ENCODE measurements at places on chromosomes 3 and 15.

DNA sequence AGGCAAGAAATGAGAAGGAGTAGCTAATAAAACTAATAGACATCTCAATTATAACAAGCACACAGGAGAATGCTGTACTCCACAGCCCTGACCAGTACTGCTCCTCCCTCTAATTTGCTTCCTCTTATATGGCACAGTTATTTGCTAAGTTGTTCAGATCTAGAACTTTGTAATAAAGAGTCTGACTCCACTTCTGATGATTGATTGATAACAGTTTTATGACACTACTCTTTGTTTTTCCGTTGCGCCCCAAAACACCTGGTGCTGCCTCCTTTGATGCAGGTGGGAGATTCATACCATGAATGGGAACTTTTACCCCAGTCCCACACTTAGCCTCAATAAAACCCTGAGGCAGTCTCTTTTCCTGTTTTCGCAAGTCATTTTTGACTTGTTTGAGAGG, 777.7 kb downstream of the GBE1 start:
- no peak overlapping the region for H3K4me3 ChIP-seq
- H3K4me1 ChIP-seq, result no peaks in the 10 kb centered on the region
- no peaks in the 10 kb centered on the region for H3K27me3 ChIP-seq
- no peaks in the 10 kb centered on the region for H3K36me3 ChIP-seq
- DNase-seq, result no peak
- no peak overlapping the region for H3K27ac ChIP-seq

- no peaks in the 10 kb centered on the region for H3K36me3 ChIP-seq
- H3K4me1 ChIP-seq, result no peaks in the 10 kb centered on the region
- no peak overlapping the region for H3K27ac ChIP-seq
- no peak overlapping the region for H3K4me3 ChIP-seq
- no peak for DNase-seq
Measured at GRCh38 chr15:59540654-59541053, 70.9 kb upstream of the GCNT3 start.

GRCh38 chr3:173708191-173708590, 310.6 kb downstream of the NLGN1 start:
- H3K4me1 ChIP-seq, result no peaks in the 10 kb centered on the region
- no peak overlapping the region for H3K4me3 ChIP-seq
- no peak for DNase-seq
- no peaks in the 10 kb centered on the region for H3K36me3 ChIP-seq

DNA sequence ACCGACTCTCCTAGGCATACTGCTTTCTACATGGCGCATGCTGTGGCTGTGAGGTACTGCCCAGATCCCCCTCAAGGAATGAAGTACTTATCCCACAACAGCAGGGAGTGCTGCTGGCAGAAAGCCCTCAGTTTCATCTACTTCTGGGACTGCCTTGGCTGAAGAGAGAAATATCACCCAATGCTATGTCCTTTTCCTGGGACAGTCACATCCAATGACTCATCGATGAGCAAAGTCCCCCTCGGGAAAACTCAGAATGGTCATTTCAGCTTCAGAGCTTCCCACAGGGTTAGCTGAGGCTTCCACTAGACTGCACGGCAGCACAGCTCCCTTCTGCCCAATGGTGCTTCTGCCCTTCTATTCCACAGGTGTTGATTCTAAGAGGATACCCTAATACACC, 3.6 kb upstream of the NMD3 start:
- no peak overlapping the region for H3K27ac ChIP-seq
- H3K4me1 ChIP-seq, result peaks cover 8% of the 10 kb centered on the region
- no peak for DNase-seq
- H3K27me3 ChIP-seq, result no peaks in the 10 kb centered on the region
- H3K36me3 ChIP-seq, result no peaks in the 10 kb centered on the region
- no peak overlapping the region for H3K4me3 ChIP-seq

DNA sequence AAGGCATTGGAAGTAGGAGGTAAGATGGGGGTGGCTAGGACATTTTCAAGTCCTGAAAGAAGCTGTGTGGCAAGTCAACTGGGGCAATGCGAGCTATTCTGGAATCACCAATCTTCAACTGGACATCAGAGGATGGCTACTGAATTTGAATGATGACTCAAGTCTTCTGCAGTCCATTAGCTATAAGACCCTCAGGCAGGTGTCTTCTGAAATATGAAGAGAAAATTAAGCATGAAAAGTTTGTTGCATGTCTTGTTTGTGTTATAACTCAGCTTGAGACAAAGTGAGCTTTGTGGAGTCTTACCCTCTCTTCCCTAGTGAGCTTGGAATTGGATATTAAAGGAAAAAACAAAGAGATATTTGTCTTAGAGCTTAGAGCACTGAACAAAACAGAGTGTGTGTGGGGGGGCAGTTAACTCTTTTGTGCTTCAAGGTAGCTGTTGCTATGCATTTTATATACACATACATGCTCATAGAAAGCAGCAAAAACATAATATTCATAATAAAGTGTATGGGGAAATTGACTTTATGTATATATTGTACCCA, 979.1 kb downstream of the MCTP2 start:
- H3K4me1 ChIP-seq, result no peaks in the 10 kb centered on the region
- H3K4me3 ChIP-seq, result no peak overlapping the region
- H3K27ac ChIP-seq, result no peak overlapping the region
- DNase-seq, result no peak
- H3K36me3 ChIP-seq, result no peaks in the 10 kb centered on the region
- no peaks in the 10 kb centered on the region for H3K27me3 ChIP-seq

GRCh38 chr3:74413547-74414241, 200.8 kb downstream of the CNTN3 start:
- no peak overlapping the region for H3K27ac ChIP-seq
- H3K27me3 ChIP-seq, result no peaks in the 10 kb centered on the region

DNA sequence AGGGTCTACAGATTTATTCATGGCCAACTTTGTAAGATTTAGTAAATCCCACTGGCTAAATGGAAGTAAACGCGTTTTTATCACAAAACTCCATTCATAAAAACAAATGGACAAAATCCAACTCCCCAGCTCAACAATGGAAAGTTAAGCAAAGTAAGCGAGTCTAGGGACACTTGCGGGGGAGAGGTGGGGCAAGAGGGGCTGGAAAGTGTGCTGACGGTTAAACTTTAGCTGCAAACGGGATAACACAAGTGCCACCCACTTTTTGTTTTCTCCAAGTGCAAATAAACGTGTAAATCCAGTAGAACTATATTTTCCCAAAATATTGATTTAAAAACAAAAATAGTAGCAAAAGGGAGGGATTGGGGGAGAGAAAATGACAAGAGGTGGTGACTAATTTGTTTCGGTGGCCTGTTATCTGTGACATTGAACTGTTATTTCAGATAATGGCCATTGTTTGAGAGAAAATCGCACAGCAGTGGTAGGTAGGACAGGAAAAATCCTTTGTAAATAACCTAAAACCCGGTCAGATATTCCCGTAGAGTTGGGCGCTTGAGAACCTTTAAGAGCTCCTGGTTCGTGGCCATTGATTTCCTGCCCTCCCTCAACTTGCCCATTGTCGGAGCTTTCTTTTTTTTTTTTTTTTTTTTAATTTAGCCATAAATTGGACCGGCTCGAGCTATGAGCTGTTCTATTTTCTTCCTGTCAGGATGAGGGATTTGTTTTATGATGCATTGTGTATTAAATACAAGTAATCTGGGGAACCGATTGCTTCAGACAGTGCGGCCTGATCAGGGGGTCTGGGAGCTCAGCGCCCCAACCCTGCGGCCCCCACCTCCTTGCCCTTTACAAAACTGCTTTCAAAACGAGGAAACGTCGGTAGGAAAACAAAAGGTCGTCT, 514.8 kb downstream of the MECOM start:
- peak overlapping the region; percentile 36 for H3K27ac ChIP-seq
- H3K4me1 ChIP-seq, result peaks cover 29% of the 10 kb centered on the region
- DNase-seq, result peak; percentile 56
- H3K4me3 ChIP-seq, result peak overlapping the region; percentile 19
- peaks cover 29% of the 10 kb centered on the region for H3K27me3 ChIP-seq

GRCh38 chr15:65517866-65518207, 348 bp upstream of the DPP8 start:
- no peaks in the 10 kb centered on the region for H3K27me3 ChIP-seq
- H3K27ac ChIP-seq, result no peak overlapping the region
- H3K36me3 ChIP-seq, result peaks cover 3% of the 10 kb centered on the region

DNA sequence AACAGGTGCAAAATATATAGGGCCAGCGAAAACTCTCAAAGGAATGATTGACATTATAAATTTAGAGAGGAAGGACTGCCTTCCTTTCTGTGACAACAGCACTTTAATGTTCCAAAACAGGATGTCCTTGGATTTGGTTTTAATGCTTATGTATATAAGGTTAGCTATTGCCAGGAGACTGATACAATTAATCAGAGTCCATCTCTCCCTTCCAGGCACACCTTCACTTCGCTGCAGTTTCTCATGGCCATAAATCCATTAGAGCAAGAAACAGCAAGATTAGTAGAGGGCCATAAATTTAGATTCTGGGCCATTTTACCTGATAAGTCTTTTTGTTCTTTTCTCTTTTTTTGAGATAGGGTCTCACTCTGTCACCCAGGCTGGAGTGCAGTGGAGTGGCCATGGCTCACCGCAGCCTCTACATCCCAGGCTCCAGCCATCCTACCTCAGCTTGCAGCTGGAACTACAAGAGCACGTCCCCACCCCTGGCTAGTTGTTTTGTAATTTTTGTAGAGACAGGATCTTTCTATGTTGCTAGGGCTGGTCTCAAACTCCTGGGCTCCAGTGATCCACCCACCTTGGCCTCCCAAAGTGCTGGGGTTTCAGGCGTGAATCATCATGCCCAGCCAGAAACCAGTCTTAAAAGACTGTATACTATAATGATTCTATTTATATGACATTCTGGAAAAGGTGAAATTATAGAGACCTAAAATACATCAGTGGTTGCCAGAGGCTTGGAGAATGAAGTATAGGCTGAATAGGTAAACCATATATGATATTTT, 15.7 kb upstream of the TFRC start:
- DNase-seq, result no peak
- H3K4me3 ChIP-seq, result no peak overlapping the region
- H3K4me1 ChIP-seq, result no peaks in the 10 kb centered on the region
- H3K27ac ChIP-seq, result no peak overlapping the region

DNA sequence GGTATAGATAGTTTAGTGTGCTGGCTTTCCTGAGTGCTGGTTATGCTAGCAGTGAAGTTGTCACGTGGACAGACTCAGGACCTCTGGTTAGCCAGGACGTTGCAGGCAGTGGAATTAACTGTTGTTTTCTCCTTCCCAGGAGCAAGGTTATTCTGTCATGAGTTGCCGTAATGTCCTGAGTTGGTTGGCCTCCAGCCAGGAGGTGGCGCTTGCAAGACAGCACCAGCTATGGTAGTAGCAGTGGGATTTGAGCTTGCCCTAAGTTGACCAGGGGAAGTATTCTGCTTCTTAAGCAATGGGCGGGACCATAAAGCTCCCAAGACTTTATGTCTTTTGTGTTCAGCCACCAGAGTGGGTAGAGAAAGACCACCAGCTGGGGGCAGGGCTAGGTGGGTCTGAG, 240.7 kb upstream of the DNAJC19 start:
- H3K36me3 ChIP-seq, result no peaks in the 10 kb centered on the region
- no peaks in the 10 kb centered on the region for H3K27me3 ChIP-seq
- no peak overlapping the region for H3K4me3 ChIP-seq
- H3K4me1 ChIP-seq, result no peaks in the 10 kb centered on the region
- no peak for DNase-seq
- no peak overlapping the region for H3K27ac ChIP-seq

- H3K36me3 ChIP-seq, result no peaks in the 10 kb centered on the region
- H3K4me3 ChIP-seq, result no peak overlapping the region
- peaks cover 15% of the 10 kb centered on the region for H3K4me1 ChIP-seq
Measured at GRCh38 chr15:83308671-83309070, 24.2 kb upstream of the BNC1 start.

DNA sequence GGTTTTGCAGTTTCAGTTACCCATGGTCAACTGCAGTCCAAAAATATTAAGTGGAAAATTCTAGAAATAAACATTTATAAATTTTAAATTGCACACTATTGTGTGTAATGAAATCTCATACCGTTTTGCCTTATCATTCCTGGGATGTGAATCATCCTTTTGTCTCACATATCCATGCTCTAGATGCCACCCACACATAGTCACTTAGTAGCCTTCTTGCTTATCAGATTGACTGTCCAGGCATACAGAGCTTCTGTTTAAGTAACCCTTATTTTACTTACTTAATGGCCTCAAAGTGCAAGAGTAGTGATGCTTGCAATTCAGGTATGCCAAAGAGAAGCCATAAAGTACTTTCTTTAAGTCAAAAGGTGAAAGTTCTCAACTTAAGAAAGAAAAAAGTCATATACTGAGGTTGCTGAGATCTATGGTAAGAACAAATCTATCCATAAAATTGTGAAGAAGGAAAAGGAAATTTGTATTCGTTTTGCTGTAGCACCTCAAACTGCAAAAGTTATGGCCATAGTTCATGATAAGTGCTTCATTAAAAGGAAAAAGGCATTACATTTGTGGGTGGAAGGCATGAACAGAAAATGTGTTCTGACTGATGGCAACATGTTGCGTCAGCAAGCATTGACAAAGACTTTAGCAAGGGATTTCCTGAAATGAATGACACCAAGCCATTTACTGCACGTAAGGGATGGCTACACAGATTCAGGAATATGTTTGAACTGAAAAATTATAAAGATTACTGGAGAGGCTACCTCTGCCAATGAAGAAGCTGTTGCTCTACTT, 43.8 kb downstream of the SPATA16 start:
- H3K4me1 ChIP-seq, result no peaks in the 10 kb centered on the region
- H3K4me3 ChIP-seq, result no peak overlapping the region
- H3K36me3 ChIP-seq, result no peaks in the 10 kb centered on the region
- no peak overlapping the region for H3K27ac ChIP-seq
- no peak for DNase-seq
- H3K27me3 ChIP-seq, result no peaks in the 10 kb centered on the region

- H3K4me1 ChIP-seq, result no peaks in the 10 kb centered on the region
- H3K36me3 ChIP-seq, result no peaks in the 10 kb centered on the region
- H3K4me3 ChIP-seq, result no peak overlapping the region
Measured at GRCh38 chr3:166580561-166580960, 743.3 kb upstream of the BCHE start.

- H3K4me3 ChIP-seq, result no peak overlapping the region
- H3K36me3 ChIP-seq, result no peaks in the 10 kb centered on the region
- no peaks in the 10 kb centered on the region for H3K27me3 ChIP-seq
- H3K4me1 ChIP-seq, result peaks cover 3% of the 10 kb centered on the region
Measured at GRCh38 chr15:69125236-69125635, 35.2 kb upstream of the GLCE start.

GRCh38 chr3:9068051-9068450, 104.8 kb upstream of the RAD18 start:
- H3K4me3 ChIP-seq, result no peak overlapping the region
- H3K27ac ChIP-seq, result no peak overlapping the region
- no peaks in the 10 kb centered on the region for H3K27me3 ChIP-seq
- no peaks in the 10 kb centered on the region for H3K36me3 ChIP-seq

DNA sequence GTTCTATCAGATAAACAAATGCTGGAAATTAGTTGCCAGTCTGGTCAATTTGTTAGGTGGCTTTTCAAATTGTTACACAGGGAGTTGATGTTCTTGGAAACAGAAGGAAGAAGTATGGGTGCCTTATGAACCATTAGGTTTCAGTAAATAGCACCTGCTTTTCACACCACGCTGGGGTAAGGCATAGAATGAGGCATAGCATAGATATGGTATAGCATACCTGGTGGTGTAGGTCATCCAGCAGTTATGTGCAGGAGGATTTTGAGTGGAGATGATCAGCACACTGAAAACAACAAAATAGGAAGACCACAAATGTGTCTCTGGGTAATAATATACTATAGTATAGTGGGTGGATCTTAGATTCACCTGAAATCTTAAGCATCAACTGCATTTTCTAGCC, 121.4 kb downstream of the GMPS start:
- H3K4me3 ChIP-seq, result no peak overlapping the region
- no peaks in the 10 kb centered on the region for H3K27me3 ChIP-seq
- no peak overlapping the region for H3K27ac ChIP-seq
- DNase-seq, result no peak

Data from cardiac muscle cell (in vitro differentiated cells and primary cell).